Hematopoietic multipotent progenitor cell treated with erythropoietin and hydrocortisone succinate and interleukin-3 and kit ligand, for 8 days (in vitro differentiated cells): ENCODE measurements at places on chromosomes 16 and 17.

DNA sequence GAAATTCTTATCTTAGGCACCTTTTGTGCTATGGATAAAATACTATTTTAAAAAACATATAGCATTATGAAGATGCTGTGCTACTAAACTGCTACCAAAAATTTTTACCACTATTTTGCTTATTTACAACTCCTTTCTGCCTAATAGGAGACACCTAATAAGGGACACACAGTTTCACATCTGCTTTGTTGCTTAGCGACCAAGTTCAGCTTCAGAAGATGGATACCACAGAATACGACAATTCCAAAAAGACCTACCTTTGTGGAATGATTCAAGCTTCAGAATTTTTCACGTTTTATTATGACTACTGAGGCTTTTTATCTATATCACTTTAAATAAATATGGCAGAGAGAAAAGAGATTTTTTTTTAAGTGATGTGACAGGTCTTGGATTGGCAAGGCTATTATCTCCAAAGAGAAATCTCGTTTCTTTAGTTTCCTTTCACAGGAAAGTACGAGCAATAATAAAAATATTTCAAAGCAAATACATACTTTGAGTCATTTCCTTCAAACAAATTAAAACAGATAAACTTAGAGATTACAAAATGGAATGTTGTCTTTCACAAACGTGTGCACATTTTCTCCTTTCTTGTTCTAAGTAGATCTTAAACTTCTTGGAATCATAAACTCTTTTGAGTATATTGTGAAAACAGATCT, 35.4 kb downstream of the SPAG9 start:
- DNase-seq: no peak

- DNase-seq: no peak
These were observed 3.8 kb downstream of the RNF213 start for GRCh38 chr17:80264205-80265075.

DNA sequence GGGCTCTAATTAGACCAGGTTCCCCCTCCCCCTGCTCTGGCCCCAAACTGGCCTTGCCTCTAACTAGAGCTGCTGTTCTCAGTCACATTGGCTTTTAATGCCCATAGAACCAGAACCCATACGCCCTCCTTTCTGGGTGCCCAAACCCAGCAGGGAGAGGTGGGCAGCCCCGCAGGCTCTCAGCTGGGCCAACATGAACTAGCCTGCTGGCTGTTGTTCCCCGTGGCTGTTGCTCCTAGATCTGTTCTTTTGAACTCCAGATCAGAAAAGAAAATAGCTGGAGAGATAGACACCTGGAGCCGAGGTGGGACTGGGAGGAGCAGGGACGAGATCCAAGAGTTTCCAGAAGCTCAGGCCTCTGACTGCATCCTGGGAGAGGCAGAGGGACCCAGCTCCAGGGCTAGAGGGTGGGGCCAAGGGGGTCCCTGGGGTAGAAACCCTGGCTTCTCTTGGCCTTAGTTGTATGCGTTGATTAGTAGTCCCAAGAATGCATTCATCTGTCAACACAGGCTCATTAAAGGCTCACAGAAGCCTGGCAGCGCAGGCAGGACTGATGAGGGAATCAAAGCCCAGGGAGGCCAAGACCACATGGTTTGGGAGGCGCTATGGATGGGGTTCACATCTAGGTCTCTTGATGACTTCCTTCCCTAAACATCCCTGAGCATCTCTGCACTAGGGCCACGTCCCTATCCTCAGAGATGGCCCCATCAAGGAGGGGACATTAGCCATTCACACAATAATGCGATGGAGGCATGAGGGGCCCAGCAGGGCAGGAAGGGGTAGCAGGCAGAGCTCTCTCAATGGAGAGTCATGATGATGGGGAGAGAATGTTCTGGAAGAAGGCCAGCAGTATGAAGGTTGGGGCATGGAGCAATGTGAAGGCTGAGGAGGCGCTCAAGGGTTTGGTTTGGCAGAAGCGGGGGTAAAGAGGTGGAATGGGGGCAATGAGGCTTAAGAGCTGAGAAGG, 1.3 kb upstream of the CPSF4L start:
- DNase-seq: no peak

- DNase-seq: no peak
These were observed 30.5 kb downstream of the HS3ST2 start for GRCh38 chr16:22844416-22844815.

DNA sequence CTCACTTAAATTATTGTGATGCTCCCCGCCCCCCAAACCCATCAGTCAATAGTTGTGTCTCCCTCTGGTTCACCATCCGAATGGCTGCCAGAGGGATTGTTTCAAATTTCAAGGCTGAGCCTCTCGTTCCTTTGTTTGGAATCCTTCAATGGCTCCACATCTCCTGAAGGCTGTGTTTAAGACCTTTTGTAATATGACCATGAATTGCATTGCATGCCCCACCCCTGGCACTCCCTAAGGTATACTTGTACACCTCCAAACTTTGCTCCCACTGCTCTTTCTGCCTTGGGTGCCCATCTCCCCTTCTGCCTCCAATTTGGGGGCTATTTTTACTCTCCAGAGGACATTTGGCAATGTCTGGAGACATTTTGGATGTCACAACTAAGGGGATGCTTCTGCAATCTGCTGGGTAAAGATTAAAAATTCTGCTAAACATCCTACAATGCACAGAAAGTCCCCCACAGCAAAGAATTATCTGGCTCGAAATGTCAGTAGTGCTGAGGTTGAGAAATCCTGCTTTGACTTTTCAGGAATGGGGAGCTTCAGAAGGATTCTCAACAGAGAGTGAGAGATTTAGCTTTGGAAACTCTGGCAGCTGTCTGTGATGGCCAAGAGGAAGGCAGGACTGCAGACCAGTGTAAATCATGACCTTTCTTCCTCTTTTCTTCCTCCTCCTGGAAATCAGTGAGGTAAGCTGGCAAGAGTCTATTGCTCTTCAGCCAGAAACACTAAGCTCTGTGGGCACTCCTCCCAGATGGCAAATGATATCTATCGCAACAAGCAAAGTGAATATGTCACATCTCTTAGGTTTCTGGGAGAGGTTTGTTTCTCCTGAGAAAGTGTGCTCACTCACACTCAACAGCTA, 8.7 kb upstream of the IL4R start:
- no peak for DNase-seq

GRCh38 chr17:42305543-42306384, 17.5 kb downstream of the STAT5A start:
- DNase-seq: no peak

DNA sequence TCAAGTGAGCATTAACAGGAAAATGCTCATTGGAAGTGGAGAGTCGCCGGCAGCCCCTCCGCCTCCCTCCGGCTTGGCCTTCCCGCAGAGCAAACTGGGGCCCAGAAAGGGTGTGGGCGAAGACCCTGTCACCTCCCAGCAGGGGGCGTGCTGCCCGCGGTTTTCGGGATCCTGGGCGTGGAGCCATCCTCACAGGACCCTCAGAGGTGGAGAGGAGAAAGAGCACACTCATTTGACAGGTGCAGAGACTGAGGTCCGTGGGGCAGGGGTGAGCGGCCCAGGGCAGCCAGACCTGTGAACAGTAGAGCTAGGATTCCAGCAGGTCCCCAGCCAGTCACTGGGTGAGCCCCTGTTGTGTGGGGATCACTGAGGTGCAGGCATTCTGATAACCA, 1002.9 kb downstream of the KCNJ18 start:
- DNase-seq: no peak

DNA sequence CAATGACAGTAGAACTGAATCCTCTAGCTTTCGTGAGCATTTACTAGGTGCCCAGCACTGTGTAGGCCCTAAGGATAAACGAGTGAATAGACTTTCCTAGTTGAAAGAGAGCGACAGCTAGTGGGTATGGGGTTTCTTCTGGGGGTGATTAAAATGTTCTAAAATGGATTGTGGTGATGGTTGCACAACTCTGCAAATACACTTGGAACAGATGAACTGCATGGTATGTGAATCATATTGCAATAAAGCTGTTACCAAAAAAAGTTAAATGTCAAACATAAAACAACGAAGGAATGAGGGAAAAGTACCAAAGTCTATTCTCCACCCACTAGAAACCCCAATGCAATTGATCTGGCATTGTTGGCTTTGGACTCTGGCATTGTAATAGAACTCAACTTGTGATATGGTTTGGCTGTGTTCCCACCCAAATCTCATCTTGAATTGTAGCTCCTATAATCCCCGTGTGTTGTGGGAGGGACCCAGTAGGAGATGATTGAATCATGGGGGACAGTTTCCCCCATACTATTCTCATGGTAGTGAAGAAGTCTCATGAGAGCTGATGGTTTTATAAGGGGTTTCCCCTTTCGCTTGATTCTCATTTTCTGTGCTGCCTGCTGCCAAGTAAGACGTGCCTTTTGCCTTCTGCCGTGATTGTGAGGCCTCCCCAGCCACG, 70.5 kb downstream of the MARF1 start:
- no peak for DNase-seq

DNA sequence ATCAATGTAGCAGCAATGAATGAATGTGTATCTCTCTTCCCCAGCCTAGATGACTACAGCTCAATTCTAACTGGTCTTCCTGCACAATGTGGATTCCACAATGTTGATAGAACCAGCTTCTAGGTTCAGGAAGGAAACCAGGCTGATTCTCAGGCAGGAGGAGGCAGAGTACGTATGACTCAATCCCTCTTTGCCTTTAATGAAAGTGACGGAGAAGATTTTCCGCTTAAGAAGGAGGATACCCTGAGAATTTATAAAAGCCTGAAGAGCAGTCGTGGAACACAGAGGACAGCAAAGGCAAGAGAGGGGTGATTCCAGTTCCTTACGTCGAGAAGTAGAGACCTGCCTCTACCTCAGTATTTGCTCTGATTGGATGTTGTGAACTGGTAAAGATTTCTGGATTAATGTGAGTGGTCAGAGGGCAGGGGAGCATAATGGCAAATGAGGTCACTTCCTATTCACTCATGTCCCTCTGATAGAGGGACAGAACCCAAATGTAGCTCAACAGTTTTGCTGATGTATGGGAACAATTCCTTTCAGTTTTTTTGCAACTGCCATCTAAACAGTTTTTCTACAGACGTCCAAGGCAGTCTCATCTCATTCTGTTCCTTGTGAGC, 15.0 kb upstream of the SLC16A11 start:
- no peak for DNase-seq

DNA sequence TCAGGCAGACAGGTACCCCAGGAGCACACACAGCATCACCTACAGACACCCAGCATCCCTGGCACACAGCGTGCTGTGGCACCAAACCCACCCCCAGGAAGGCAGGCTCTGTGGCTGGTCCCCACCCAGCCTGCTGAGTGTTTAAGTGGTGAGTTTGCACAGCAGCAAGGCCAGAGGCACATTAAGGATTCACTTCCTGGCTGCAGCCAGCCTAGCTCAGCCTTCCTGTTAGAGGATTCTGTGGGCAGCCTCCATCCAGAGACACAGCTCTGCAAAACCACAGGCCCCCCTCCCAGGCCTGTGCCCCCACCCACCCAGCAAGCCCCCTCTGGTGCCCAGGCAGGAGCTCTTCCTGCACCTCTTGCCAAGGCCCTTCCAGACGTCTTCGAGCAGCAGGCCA, 36.1 kb upstream of the PHB1 start:
- no peak for DNase-seq

DNA sequence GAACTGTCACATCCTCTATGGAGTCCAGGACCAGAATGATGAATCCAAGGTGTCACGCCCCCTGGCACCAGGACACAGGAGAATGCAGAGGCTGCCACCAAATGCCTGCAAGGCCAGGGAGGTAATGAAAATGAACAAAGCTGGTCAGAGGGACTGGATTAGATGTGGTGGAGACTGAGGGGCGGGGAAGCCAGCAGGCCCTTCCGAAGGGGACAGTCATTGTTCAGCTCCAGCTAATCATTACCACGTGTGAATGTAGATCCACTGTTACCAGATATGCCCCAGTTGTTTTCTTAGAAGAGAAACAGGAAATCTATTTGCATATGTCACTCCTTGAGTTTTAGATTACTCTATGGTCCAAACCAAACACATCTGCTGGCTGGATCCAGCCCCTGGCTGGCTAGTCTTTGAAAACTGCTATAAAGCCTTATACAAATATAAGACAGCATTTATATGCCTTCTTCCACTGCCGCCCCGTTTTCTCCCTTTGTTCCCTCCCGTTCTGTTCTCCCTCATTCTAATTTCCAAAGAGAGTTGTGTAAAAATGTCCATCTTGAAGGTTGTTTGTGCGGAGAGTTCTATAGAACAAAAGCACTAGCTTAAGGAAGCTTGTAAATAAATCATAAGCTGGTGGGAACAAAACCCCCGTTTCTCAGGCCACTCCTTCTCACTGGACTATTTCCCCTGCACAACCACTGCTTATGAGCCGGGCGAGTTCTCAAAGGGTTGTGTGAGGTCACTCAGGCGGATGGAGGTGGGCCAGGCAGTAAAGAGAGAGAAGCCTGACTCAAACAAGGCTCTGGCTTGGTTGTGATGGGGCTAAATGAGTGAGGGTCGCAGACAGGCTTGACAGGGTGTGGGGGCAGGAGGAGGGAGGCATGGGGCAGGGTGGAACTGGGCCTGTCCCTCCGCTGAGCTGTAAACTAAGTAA, 14.2 kb downstream of the CRYM start:
- DNase-seq: peak; percentile 67

DNA sequence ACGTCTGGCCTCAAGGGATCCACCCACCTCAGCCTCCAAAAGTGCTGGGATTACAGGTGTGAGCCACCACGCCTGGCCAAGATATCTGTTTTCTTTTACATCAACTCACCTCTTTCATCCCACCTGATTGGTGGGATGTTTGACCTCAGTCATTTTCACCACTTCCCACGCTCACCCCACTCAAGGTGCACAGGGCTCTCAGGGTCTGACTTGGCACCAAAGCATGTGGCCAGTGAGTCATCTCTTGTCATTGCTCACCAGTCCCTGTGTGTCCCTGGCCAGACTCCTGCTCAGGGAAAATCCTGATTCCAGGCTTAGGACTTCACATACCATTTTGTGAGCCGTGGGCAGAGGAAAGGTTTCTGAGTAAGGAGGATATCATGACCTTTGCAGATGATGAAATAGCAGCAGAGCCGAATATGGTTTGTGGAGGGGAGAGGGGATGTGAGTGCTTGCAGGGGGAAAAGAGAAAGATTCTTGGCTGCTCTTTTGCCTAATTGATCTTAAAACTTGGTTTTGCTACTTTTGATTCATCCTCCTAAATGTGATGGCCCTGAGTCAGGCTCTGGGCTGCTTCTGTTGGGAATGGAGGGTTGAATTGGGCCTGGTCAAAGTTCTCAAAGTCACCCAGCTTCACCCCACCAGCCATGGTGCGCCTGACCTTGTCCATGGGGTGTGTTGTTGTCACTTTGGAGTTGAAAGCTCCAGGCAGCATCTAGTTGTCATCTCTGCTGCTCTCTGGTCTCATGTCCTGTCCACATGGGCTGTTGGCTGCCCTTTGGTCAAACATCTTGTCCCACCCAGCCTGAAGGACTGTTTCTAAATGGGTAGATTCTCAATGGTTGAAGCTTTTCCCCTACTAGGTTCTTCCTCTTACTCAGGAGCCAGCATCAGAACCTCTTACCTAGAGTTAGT, 6.0 kb upstream of the KCNH6 start:
- DNase-seq: no peak
